ENCODE measurements at places on chromosomes 3 and 15.

- no peak for DNase-seq
Observed at GRCh38 chr3:44013967-44014366, 227.7 kb upstream of the TOPAZ1 start.

GRCh38 chr3:24048843-24049242, 103.8 kb downstream of the NR1D2 start:
- DNase-seq = no peak

DNA sequence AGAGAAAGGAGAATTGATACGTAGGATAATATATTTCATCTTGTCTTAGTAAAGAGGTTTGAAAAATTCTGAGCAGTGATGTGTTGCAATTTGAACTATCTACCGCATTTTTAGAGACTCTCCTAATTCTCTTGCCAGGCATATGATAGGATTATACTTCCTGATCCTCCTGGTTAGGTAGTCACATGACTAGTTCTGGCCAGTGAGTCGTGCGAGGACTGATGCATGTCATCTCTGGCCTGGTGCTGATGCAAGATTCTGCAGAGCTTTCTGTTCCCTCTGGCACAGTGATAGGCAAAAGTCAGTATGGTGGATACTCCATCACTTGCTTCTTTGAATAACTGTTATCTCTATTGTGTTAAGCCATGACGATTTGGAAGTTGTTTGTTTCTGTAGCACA, 277.6 kb upstream of the NAALADL2 start:
- DNase-seq = no peak

DNA sequence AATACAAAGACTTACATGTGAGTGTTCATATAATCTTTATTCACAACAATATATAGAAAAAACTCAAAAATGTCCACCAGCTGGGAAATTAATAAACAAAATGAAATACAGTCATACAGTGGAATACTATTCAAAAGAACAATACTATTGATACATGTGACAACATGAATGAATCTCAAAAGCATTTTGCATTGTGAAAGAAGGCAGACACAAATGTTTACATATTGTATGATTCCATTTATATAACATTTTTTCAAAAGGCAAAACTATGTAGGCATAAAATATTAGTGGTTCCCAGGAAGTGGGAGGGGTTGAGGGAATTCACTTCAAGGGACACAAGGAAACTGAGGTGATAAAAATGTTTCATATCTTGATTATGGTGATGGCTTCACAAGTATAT, 303.2 kb downstream of the CTNNB1 start:
- DNase-seq = no peak

- no peak for DNase-seq
Observed at GRCh38 chr15:47470983-47471382, 246.3 kb upstream of the SEMA6D start.

DNA sequence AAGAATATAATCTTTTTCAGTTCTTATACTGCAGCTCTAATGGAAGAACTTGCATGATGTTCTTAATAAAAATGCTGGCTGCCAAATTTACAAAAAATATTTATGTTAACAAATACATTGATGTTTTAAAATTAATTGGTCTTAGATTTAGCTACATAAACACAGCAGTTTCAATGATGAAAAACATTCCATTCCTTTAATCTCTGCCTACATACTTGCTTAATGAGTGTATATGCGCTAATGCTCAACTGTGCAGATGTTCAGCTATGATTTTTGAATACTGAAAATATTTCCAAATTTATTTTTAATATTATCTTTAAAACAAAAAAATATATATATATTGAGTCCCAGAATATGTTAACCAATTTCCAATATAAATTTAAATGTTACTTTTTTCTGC, 867.4 kb downstream of the ROBO1 start:
- DNase-seq = no peak

DNA sequence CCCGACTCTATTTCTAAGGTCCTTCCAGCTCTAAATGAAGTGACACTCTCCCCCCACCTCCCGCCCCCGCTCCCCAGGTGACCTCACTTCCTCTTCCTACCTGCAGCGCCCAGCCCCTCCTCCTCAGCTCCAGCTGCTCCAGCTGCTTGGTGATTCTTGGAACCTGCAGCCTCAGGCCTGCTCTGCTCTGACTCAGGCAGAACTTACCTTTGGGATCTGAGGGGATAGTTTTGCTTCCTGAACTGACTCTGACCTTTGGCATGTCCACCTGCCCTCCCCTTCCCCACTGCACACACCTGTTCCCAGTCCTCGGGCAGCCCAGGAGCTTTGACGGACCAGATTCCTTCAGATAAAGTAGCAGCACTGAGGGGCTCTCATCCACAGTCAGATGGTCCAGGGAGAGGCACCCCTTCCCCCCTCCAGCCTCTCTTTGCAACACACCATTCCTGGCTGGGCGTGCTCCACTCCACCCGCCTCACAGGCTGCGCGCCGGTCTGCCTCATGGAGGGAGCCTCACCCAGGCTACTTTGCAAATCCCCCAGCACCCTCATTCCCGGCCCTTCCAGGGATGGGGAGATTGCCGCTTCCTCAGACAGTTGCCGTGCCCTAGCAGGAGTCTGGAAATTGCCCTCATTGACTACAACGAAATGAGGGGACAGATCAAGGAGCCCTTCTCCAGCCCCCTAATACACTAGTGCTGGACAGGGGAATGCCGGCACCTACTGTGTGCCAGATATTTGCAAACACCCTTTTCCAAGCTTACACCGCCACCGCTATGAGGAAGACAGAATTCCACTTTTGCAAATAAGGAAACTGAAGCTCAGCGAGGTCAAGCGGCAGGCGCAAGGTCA, 692 bp upstream of the C15orf39 start:
- peak; percentile 60 for DNase-seq

DNA sequence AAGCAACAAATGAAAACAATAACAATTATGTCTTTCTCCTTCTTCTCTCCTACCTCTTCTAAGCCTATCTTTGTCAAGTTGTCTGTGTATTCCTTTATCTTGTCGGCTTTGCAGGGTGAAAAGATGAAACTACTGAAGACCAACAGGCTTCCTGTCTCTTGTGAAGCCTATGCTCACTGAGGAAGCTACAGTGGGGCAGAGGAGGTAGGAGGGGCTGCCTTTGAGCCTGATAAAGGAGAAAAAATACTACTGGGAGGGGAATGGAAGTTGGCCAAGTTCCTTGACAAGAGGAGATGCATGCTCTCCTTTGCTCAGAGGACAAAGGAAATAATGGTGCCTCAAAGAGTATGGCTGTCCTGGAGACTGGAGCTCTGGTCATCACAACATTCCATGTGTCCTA, 92.0 kb downstream of the IGSF11 start:
- no peak for DNase-seq

- no peak for DNase-seq
Observed at GRCh38 chr3:71172951-71173350, 410.6 kb downstream of the FOXP1 start.

DNA sequence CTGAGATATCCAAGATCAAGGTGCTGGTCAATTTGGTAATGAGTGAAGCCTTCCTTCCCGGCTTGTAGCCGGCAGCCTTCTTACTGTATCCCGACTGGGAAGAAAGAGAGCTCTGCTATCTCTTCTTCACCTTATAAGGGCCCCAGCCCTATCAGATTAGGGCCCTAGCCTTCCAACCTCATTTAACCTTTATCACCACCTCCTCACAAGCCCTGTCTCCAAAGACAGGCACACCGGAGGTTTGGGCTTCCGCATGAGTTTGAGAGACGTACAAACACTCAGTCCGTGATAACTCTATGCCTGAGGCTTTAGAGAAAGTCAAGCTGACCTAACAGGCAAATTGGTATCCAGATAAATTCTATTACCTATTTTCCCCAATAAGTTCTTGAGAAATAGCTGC, 243.9 kb downstream of the OPA1 start:
- no peak for DNase-seq

GRCh38 chr15:29936353-29937049, 114.2 kb upstream of the TJP1 start:
- no peak for DNase-seq

DNA sequence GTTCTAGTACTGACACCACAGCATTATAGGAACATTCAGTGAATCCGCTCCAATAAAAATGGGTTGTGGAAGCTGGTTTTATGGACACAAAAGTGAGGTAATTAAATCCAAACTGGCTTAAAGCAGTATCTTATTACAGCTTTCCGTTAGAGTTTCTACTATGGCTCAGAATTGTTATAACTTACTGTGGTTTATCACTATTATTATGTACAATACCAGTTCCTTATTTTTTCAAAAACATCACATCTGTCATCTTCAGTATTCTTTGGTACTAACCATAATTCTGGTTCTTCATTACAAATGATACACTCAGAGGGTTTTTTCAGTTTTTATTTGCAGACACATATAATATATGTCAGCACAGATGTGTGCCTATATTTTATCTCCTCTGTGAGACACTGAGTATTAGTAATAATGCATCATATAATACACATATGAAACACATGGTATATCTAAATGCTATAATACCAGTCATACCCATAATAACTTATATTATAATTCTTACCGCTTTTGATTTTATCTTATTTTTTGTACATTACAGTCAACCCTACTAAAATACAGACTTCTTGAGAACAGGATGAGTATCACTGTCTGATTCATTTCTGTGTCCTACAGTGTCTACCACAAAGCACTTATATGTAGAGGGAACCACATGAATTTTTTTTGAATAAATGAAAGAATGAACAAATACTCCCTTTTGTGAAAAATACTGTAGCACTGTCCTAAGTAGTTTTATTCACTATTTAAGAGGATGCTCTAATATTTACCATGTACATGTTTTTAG, 39.0 kb downstream of the CMSS1 start:
- DNase-seq = no peak

GRCh38 chr3:179147514-179147872, 664 bp upstream of the PIK3CA start:
- DNase-seq = peak; percentile 65

DNA sequence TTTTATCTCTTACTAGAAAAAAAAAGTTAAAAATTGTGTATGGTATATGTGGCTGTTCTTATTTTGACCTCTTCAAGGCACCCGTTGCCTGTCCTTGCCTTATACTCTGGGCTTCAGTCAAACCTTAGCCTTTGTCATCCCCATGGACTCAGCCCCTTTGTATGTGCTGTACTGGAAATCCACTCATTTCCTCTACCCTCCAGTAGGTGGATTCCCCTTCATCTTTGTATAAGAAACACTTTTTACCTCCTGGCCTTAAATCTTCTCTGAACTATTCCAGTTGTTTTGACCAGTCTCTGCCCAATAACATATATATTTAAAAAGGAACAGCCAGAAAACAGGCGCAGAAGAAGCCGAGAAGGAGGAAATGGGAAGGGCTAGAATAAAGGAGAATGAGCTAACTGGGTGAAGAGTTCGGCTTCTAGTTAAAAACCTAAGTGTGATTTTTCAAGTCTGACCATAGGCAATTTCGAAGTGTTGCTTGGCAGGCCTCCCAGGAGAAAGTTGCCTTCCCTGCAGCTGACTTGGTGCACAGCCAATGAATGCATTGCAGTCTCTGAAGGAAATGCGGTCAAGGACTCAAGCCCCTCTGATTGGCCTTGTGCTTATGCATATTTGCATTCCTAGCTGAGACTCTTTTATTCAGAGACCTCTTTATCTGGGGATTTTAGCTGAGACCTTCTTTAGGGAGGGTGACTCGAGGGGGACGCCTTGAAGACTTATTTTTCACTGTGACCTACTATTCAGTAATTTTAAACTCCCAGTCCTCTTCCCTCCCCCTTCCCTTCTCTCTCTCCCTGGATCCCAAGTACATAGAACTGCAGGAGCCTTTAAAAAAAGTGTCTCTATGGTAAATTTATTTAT, 277.4 kb downstream of the ROBO1 start:
- no peak for DNase-seq

DNA sequence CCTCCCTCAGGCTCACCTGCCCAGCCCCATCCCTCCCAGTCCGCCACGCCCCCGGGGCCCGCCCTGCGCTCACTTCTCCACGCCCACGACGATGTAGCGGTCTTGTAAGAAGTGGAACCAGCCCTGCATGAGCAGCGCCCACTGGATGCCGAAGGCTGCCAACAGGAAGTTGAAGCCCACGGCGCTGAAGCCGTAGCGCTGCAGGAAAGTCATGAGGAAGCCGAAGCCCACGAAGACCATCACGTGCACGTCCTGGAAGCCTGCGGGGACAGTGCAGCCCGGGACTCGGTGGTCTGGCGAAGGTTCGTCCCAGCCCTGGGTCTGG, 9.7 kb downstream of the RHCG start:
- peak; percentile 59 for DNase-seq

- no peak for DNase-seq
Observed at GRCh38 chr3:51702156-51702555, 4.7 kb upstream of the GRM2 start.

DNA sequence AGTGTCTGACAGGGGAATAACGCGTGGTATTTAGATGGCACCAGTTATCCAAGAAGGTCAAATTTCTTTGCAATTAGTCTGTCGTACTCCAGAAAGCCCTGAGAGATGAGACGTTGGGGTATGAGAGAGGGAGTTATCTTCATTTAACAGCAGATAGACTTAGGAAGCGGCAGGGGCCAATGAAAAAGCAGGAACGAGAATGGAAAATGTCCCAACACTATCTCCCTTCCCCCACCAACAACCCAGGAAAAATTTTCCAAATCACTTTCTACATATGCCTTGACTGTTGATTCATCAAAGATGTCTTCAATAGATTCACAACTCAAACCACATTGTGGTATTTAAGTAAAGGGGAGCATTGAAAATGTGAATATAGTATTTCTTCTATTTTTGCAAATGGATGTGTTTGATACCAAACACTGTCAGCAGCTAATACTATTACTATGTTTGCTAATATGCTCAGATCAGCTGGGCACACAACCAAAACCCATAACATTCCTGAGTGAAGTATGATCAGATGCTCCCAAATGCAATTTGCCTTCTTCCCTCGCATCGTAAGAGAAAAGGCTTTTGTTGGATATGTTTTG, 13.3 kb upstream of the GREM1 start:
- no peak for DNase-seq

- DNase-seq = peak; percentile 14
Observed at GRCh38 chr3:156787926-156788663, 38.1 kb upstream of the LEKR1 start.

- DNase-seq = no peak
Observed at GRCh38 chr15:51274956-51275355, 63.4 kb downstream of the CYP19A1 start.

- DNase-seq = no peak
Observed at GRCh38 chr15:33089165-33089877, 105.2 kb downstream of the FMN1 start.

DNA sequence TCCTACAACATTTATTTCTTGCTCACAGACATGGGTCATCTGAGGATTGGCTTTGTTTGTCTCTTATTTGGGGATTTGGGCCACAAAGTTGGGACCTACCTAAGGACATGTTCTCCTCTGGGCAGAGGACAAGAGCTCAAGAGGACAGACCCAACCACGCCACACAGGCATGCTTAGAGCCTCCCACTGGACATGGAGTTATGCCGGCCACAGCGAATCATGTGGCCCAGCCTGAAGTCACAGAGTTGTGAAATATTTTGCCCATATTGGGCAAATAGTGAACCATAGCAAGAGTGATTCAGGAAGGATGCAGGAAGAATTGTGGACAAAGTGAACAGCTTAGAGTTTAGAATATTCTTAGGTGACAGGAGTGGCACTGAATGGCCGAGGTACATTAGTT, 9.9 kb downstream of the TRAK1 start:
- no peak for DNase-seq

DNA sequence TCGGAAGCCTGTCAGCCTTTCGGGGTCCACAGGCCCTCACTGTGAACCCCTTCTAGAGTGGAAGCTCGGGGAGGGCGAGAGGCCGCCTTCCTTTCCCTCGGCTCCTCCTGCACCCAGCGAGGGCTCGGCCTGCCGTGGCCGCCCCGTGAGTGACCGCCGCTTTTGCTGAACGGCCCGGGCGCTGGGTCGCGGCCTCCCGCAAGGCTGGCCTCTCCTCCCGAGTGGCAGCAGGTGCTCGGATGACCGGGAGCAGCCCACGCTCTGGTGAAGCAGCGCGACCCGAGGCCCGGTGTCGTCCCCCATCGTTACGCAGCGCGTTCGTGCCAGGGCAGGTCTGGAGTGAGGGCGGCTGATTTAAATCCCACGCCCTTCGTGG, 53.8 kb downstream of the LRRK1 start:
- DNase-seq = no peak

Measured in activated naive CD8-positive, alpha-beta T cell treated with anti-CD3 and anti-CD28 coated beads for 36 hours (primary cell).